ELR (cell line): ENCODE measurements at places on chromosomes 11 and 22.

GRCh38 chr11:25094085-25094802 is 597.4 kb downstream of the LUZP2 start:
- no peak for DNase-seq

DNA sequence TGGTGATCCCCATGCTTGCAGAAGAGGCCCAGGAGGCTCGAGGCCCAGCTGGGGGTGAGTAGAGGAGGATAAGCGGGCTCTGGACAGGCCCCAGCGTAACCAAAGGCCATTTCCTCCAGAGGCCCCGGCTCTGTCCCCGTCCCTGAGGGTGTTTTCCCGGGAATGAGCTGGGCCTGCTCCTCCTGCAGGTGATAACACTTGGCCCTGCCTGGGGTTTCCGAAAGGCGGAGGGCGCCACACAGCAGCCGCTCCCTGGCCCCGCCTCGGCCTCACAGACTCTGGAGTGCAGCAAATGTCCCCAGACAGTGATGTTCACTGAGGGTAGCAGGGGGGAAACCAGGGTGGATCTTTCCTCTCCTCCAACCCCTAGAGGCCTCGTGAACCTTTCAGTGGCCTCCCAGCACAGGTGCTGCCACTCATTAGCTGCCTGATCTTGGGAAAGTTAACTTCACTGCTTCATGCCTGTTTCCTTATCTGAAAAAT is 10.5 kb upstream of the MGAT3 start:
- no peak for DNase-seq

- no peak for DNase-seq
These were observed 193.1 kb downstream of the DSCAML1 start for GRCh38 chr11:117603932-117604331.

- no peak for DNase-seq
These were observed 15.3 kb downstream of the TAB1 start for GRCh38 chr22:39414886-39415285.

DNA sequence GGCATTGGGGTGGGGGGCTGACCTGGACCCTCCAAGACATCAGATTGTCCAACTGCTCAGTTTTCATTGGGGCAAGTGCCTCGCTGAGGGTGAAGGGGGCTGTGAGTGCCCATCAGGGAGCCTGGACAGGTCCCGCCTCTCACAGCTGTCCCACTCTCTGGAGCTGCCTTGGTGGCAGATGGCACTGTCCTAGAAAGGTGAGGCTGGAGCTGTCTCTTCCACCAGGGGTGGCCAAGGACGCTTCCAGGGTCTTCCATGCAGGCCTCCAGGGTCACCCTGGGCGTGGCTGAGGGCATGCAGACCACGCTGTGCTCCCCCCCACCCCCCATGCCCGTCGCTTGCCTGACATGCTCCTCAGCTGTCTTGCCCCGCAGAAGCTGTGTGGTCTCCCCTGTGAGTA is 53.5 kb upstream of the CCDC188 start:
- DNase-seq, result no peak

GRCh38 chr11:62108017-62108750 is 15.6 kb upstream of the INCENP start:
- DNase-seq, result peak; percentile 75

- DNase-seq, result no peak
These were observed 12.1 kb downstream of the CHST1 start for GRCh38 chr11:45653277-45653676.

DNA sequence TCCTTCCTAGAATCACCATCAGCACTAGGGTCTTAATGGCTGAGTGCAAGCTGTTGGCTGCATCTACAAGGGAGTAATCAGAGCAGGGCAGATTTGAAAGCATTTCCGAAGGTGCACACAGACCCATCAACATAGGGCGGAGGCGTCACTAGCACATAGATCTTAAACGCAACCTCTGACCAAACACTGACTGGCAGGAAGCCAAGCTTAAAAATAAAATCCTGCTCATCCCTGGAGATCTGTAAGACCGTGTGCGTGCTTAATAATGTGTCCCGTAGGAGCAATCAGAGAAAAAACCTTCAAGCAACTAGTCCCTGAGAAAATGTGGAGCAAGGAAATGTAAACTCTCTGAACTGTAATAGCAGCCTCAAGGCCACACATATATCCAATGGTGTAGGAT is 470.5 kb downstream of the ETS1 start:
- DNase-seq, result no peak

DNA sequence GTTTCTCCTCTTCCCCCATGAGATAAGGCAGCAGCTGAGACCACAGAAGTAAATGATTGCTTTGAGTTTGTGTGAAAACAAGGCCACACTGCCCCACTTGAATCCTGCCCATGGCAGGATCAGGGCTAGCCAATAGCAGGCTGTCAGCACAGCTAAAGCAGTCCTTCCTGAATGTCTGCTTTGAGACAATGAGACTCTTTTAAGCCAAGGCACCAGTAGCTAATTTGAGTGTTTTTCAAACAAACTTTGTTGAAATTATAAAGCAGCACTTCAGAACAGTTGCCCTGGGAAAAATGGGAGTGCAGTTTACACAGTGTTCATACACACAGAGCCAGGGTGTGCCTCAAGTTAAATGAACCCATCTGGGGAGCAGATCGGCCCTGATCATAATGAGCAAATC is 103.5 kb upstream of the OR5AK2 start:
- DNase-seq, result no peak

- peak; percentile 24 for DNase-seq
These were observed 88.3 kb downstream of the C22orf31 start for GRCh38 chr22:28973352-28973751.

DNA sequence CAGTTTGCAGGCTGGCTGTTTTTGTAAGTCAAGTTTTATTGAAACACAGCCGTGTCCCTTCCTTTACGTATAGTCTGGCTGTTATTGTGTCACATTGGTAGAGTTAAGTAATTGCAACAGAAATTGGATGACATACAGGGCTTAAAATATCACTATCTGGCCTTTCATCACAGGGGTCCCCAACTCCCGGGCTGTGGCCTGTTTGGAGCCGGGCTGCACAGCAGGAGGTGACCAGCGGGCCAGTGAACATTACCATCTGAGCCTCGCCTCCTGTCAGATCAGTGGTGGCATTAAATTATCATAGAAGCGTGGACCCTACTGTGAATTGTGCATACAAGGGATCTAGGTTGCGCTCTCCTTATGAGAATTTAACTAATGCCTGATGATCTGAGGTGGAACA is 31.7 kb downstream of the EXT2 start:
- DNase-seq, result no peak

DNA sequence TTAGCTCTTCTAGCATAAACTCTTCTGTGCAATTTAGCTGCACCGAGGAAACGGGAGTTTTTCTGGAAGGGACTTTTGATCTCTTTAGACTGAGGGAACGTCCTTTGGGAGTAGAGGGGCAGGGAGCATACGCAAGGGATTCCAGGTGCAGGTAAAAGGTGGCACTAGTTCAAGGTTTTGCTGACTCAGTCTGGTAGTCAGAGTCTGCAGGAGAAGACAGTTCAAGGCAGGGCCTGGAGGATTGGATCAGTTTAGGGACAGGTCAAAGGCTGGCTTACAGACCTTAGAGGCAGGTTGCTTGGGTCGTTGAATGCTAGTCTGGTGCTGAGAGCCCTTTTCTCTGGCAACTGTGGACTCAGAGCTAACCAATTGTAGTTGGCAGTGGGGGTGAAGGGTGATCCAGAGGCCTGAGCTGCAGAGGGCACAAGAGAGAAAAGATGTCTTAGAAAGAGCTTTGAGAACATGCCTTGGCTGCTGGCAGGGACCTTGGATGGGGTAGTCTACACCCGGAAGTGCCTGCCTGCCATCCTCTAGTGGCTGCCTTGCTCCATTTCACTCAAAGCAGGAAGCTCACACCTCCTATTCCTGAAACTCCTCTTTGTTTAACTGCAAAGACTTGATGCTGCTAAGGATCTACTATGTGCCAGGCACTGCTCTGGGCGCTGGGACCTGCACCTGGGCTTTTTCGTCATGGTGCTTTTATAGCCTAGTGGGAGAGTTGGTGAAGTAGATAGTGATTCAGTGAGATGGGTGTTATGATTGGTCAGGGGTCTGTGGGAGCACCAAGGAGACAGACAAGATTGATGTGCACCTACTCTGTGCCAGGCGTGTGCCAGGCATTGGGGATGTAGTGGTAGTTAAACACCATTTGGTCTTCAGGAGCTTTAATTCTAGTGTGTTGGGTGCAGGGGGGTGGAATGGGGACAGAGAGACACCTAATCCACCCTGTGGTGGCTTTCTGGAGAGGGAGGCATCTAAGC is 17.1 kb downstream of the MIAT start:
- no peak for DNase-seq

DNA sequence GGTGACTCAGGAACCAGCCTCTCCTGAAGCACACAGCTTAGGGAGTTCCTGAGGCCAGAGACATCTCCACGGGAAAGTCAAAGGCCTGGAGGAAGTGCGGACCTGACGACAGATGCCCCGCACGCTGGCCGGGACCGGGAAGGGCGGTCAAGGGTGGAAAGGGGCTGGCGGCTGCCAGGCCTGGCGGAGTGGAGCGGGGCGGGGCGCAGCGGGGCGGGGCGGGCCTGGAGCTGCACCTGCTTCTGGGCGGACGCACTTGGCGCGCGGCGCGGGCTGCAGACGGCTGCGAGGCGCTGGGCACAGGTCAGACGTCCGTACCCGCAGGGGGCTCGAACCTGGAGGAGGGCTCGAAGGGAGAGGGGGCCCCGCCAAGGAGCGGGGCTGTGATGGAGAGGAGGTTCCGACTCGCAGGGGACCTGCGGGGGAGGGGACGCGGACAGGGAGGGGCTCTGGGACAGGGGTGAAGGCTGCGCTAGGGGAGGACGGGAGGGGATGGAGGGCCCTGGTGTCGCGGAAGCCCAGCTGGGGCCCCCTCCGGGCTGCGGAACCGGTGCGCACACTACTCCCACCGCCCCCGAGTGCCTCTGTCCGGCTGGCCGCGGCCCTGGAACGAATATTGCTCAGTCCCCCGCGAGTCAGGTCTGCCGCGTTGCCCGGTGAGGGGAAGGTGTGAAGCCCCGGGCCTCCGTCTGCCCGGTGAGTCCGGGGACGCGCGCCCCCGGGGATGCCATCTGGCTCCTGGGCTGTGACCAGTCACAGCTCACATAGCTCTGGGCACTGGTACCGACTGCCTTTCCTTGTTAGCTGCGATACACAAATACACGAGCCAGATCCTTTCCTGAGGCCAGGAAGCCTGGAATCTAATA is at the start of gene TMEM45B:
Gene TMEM45B, plus strand, starts transcription at position 253 of the 866 bp plus-strand sequence. CDS start 36,635 bp downstream, outside the sequence.
- no peak for DNase-seq
